ENCODE measurements at places on chromosomes 7 and 10. TPM values are rescaled to one million over a fixed set of nuclear protein-coding genes. Genes with fewer than 3 reads are reported as not detected.

Gene LLCFC1
- total RNA-seq = not detected

Gene POLR1F
- total RNA-seq = 15.3 TPM

Gene PTPN20
- total RNA-seq = 1.0 TPM

Gene SLC18A2
- total RNA-seq = not detected

Gene TRIL
- total RNA-seq = 6.5 TPM

Gene C7orf57
- total RNA-seq = not detected

Gene SPDYE9
- total RNA-seq = not detected

Gene CCDC172
- total RNA-seq = not detected

Gene CAV1
- 306 TPM for total RNA-seq

Gene NODAL
- total RNA-seq = not detected

Gene PRTFDC1
- 9.6 TPM for total RNA-seq

Gene HOXA3
- total RNA-seq = 8.3 TPM

Gene TMEM229A
- total RNA-seq = 0.26 TPM

Gene ACHE
- 0.35 TPM for total RNA-seq

Gene ANKRD61
- total RNA-seq = not detected

Gene CDHR3
- total RNA-seq = 2.0 TPM

Gene MCU
- 38.0 TPM for total RNA-seq

Gene LIPF
- total RNA-seq = not detected

Gene AKR1C3
- total RNA-seq = 12.3 TPM

Gene USP6NL
- 6.1 TPM for total RNA-seq

Gene INMT
- 567 TPM for total RNA-seq

Gene C10orf105
- total RNA-seq = 0.12 TPM

Gene IDI1
- total RNA-seq = 109 TPM

Gene EPDR1
- 5.8 TPM for total RNA-seq

Gene NUTM2E
- 0.47 TPM for total RNA-seq

Gene SLC18A3
- not detected for total RNA-seq

Gene PTN
- 7.4 TPM for total RNA-seq

Gene FANK1
- 4.3 TPM for total RNA-seq

Gene TAS2R41
- total RNA-seq = not detected

Gene MALRD1
- total RNA-seq = 0.12 TPM

Gene FAM180A
- 14.1 TPM for total RNA-seq

Gene LAMB1
- total RNA-seq = 662 TPM

Gene CUEDC2
- 81.8 TPM for total RNA-seq

Gene PRLHR
- not detected for total RNA-seq

Data from pericardium fibroblast (primary cell).